Cardiac atrium fibroblast (primary cell): ENCODE measurements at places on chromosomes 3 and 15. TPM values are rescaled to one million over a fixed set of nuclear protein-coding genes. Genes with fewer than 3 reads are reported as not detected.

Gene PLA1A
- total RNA-seq = not detected in 2 replicates

Gene DZIP1L
- 3.9 and 5.2 TPM in 2 replicates for total RNA-seq

Gene TEX9
- 0.16 and 2.0 TPM in 2 replicates for total RNA-seq

Gene ZNF385D
- 0.72 and 1.5 TPM in 2 replicates for total RNA-seq

Gene HTR3E
- total RNA-seq = not detected in 2 replicates

Gene HTD2
- total RNA-seq = 4.0 and 9.4 TPM in 2 replicates

Gene SLCO2A1
- total RNA-seq = 4.2 and 4.5 TPM in 2 replicates

Gene FAM43A
- 52.8 and 68.4 TPM in 2 replicates for total RNA-seq

Gene IL5RA
- total RNA-seq = not detected in 2 replicates

Gene ZNF501
- total RNA-seq = 3.1 and 11.9 TPM in 2 replicates

Gene RARB
- 2.8 and 5.2 TPM in 2 replicates for total RNA-seq

Gene FOXB1
- not detected in 2 replicates for total RNA-seq

Gene FGF7
- total RNA-seq = 3.2 and 13.4 TPM in 2 replicates

Gene PROK2
- not detected in 2 replicates for total RNA-seq

Gene SLC49A4
- 9.9 and 13.0 TPM in 2 replicates for total RNA-seq

Gene DCUN1D1
- total RNA-seq = 20.4 and 25.5 TPM in 2 replicates

Gene C3orf20
- total RNA-seq = not detected in 2 replicates

Gene IGDCC3
- not detected in 2 replicates for total RNA-seq

Gene HGD
- total RNA-seq = 4.1 and 5.2 TPM in 2 replicates

Gene CLDN1
- 0.32 TPM in 1 of 2 replicates, not detected in the other for total RNA-seq

Gene FBXW12
- total RNA-seq = not detected in 2 replicates

Gene SHF
- 1.6 and 1.8 TPM in 2 replicates for total RNA-seq

Gene GREM1
- under 0.01 and 0.32 TPM in 2 replicates for total RNA-seq

Gene NOP10
- 227 and 279 TPM in 2 replicates for total RNA-seq

Gene AADAC
- total RNA-seq = 2.3 and 2.6 TPM in 2 replicates

Gene SCAANT1
- total RNA-seq = not detected in 2 replicates

Gene GABRR3
- total RNA-seq = not detected in 2 replicates

Gene MYO5C
- total RNA-seq = 0.81 TPM in 1 of 2 replicates, not detected in the other

Gene WDR48
- 13.7 and 14.7 TPM in 2 replicates for total RNA-seq

Gene SPESP1
- 5.6 and 14.3 TPM in 2 replicates for total RNA-seq

Gene DUOXA2
- total RNA-seq = not detected in 2 replicates

Gene LRRC58
- 22.7 and 26.4 TPM in 2 replicates for total RNA-seq

Gene ACKR2
- not detected in 2 replicates for total RNA-seq

Gene PLCB2
- total RNA-seq = 1.1 TPM in 2 replicates

Gene NDN
- 83.2 and 109 TPM in 2 replicates for total RNA-seq

Gene GMNC
- total RNA-seq = 0.18 and 0.32 TPM in 2 replicates

Gene CDCP1
- 1.8 and 7.8 TPM in 2 replicates for total RNA-seq

Gene CRTAP
- total RNA-seq = 314 and 345 TPM in 2 replicates

Gene TMPRSS7
- total RNA-seq = not detected in 2 replicates

Gene NMD3
- 45.9 and 55.1 TPM in 2 replicates for total RNA-seq

Gene BHLHE40
- total RNA-seq = 30.5 and 33.9 TPM in 2 replicates

Gene PLSCR2
- total RNA-seq = not detected in 2 replicates

Gene HHATL
- total RNA-seq = not detected in 2 replicates

Gene CHRM5
- total RNA-seq = not detected in 2 replicates

Gene IGSF10
- 2.1 and 3.4 TPM in 2 replicates for total RNA-seq
